ENCODE measurements at places on chromosomes 2 and 18.

- DNase-seq: no peak
Measured at GRCh38 chr18:79071503-79072210, 2.5 kb downstream of the ATP9B start.

GRCh38 chr18:10660179-10660884 lies 134.5 kb downstream of the NAPG start:
- no peak for DNase-seq

- DNase-seq: peak; percentile 16
Measured at GRCh38 chr2:150141226-150142001, 346.1 kb downstream of the RND3 start.

- DNase-seq: no peak
Measured at GRCh38 chr18:10923141-10923540, 226.2 kb downstream of the PIEZO2 start.

GRCh38 chr2:129318581-129319421 lies 660.7 kb upstream of the RAB6C start:
- DNase-seq: no peak

GRCh38 chr2:10292033-10292432 lies 10.7 kb upstream of the HPCAL1 start:
- DNase-seq: no peak

DNA sequence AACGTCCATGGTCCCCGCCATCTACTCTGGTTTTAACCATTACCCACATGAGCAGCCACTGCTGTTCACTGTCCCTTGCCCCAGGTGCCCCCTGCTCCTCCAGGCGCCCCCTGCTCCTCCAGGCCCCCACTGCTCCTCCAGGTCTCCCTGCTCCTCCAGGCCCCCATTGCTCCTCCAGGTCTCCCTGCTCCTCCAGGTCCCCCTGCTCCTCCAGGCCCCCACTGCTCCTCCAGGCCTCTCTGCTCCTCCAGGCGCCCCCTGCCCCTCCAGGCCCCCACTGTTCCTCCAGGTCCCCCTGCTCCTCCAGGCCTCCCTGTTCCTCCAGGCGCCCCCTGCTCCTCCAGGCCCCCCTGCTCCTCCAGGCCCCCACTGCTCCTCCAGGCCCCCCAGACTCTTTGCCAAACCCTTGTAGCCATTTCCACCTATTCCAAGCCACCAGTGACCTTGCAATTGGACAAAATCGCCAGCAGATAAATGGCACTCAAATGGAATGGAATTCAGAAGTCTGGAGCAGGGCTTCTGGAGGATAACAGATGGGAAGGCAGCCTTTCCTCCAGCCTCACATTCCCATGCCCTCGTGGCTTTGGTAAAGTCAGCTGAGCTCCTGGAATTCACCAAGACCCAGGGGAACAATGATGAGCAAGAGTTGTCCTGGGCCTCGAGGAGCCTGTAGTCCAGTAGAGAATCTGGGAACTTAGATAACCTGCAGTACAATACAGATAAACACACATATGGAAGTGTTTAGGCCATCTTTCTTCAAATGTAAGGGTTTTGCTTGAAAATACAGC lies 13.3 kb upstream of the RPL31 start:
- DNase-seq: no peak

DNA sequence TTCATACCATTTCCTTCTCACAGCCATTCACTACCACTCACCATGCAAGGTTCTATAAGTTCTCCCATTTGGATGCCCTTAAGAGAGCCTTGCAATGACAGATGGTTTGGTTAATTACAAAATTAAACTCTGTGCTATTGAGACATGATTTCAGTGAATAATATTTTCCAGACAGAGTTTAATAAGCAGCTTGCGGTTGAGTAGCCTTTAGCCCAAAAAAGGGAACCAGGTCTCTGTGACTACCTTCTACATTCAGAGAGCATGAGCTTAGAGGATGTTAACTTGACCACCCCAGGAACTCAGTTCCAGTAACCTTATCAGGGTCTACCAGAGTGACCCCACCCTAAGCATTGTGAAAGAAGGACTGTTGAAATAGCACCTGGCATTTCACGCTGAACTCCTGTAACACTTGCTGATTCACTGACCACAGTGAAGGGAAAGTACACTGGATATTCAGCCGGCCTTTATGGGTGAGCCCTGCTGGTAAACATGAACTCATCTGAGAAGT lies 1173.1 kb upstream of the ZEB2 start:
- DNase-seq: no peak

GRCh38 chr2:18505703-18506341 lies 54.6 kb downstream of the RDH14 start:
- no peak for DNase-seq

- no peak for DNase-seq
Measured at GRCh38 chr2:2839782-2840531, 508.9 kb upstream of the MYT1L start.

GRCh38 chr2:236217926-236218325 lies 46.3 kb downstream of the ASB18 start:
- DNase-seq: no peak

DNA sequence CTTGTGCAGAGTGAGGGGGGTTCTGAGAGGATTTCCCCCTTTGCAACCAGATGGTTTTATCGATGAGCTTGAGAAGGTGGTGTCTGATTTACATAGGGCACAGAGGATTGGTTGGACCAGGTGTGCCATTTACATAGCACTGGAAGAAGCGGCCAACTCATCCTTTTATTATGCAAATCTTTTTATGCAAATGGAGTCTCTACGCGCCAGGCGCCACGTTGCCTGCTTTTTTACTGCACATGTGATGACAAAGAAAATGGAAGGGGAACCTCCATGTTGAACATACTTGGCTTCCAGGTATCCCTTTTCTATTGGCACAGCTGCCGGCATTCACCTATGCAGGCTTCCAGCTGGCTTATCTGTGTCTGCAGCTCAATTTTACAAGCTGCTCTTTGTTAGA lies 18.4 kb upstream of the TXNL4A start:
- no peak for DNase-seq

DNA sequence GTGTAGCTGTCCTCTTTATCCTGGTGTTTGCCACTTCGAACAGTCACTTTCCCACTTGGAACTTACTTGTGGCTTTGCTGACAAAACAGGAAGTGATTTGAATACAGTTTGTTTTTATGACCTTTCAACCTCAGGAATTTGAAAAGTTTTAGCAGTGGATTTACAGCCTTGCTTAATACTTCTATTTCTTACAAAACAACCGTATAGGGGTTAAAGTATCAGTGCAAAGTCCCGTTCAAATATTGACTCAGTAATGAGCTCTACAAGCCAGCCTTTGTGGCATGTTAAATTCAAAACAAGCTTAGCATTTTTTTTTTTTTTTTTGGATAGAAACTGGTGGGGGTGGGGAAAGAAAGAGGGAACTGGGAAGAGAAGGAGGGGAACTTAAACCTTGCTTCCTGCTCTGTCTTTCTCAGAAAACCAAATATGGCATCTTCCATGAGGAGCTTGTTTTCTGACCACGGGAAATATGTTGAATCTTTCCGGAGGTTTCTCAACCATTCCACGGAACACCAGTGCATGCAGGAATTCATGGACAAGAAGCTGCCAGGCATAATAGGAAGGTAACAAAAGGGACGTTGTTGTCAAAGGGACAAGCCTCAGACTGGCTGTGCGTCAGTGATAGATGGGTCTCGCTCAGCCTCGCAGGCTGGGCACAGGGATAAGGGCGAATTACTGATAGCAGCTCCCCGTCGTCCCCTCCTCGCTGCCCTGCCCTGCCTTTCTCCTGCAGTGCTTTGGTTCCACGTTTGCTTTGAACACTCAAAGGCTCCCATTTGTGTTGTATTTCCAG lies at the start of gene HNMT:
Gene HNMT, plus strand, starts transcription at position 408 of the 793 bp plus-strand sequence. Its CDS starts 19 bp downstream, at position 427.
- no peak for DNase-seq

- no peak for DNase-seq
Measured at GRCh38 chr18:22349966-22350365, 67.7 kb downstream of the CTAGE1 start.

- no peak for DNase-seq
Measured at GRCh38 chr2:48428449-48428848, 101.5 kb upstream of the STON1 start.

DNA sequence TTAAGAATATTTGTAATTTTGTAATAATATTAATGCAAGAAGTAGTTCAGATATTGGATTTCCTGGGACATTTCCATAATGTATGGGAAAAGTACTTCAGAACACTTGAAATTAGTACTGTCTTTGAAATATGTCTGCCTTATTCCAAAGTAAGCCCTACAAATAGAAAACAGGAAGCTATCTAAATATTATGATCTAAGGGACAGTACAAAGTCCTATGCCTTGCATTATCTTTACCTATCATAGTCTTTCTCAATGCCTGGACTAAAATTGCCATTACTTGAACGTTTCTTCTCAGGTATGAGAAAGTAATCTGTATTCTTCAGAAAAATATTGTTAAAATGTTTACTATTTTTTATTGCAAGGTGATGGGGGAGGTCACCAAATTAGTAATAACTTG lies 113.0 kb downstream of the PPP1R1C start:
- DNase-seq: no peak

DNA sequence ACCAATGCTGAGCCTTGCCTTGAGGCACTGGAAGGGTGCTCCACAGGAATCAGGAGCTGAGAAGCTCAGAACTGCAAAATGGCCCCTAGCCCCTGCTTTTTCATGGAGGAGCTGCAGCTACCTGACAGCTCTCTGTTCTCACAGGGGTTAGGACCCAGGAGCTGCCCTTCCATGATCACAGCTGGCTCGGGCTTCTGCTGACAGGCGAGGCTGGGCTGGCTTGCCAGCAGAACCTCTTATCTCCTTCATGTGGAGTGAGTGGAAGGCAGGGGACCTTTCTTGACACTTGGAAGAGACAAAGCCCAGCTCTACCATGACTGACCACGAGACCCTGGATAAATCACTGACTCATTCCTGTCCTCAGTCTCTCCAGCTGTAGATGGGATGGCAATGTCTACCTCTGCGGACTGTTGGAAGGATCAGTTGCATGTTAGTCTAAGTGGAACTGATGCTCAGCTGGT lies 113.4 kb downstream of the CAPN13 start:
- no peak for DNase-seq

DNA sequence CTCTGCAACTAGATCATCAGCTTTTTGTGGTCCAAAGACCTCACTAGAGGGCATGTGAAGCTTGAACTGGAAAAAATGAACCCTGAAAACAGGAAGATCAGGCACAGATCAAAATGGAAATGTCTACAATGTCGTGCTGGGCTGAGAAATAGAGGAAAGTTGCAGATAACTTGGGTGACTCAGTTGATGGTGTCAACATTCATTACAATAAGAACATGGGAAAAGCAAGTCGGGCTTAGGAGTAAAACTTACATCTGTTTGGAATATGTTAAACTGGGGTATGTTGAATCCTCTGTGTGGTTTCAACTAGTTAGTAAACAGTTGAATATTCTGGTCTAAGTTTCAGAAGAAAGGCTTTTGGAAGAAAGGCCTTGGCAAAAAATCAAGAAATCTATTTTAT lies 940.4 kb downstream of the ERBB4 start:
- no peak for DNase-seq

DNA sequence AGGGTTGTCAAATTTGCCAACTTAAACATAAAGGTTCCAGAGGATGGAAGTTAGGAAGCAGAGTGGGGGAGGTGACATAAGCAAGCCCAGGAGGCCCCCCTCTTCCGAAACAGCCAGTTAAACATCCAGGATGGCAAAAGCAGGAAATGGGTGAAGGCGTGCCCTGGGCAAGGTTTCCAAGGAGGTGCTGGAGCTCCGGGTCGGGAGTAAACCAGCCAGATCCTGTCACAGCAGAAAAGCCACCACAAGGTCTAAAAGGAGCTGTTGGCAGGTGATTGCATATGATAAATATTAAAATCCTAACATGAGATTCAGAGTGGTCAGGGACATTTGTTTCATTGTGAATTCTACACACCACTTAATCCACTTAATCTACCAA lies 572.2 kb upstream of the SALL3 start:
- no peak for DNase-seq

GRCh38 chr18:44988821-44989587 lies 308.3 kb downstream of the SETBP1 start:
- no peak for DNase-seq

DNA sequence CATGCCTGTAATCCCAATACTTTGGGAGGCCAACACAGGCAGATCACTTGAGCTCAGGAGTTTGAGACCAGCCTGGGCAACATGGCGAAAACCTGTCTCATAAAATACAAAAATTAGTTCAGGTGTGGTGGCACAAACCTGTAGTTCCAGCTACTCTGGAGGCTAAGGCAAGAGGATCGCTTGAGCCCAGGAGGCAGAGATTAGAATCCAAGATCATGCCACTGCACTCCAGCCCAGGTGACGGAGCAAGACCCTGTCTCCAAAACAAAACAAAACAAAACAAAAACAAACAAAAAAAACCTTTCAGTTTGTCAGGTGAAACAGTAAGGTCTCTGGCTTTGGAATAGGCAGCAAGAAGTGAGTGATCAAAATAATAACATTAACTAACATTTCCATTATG lies 84.6 kb downstream of the CLHC1 start:
- DNase-seq: no peak

DNA sequence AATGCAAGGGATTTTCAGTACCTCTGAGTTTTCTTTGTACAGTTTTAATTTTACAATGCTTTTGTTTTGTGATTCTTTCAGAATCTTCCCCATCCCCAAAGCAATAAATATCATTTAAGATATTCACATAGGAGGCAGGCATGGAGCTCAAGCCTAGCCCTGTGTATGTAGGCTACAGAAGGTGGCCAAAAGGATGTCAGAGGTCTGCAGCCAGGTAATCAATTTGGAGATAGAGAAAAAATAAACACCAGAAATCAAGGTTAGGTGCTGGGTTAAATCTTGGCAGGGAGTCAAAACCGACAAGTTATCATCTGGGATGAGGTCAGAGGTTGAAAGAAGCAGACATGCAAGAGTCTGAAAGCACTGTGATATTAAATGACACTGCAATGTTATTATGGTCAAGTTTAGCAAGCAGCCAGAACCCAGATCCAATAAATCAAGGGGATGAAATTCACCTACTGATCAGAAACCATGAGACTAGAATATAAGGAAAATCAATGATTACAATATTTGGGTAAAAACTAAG lies 45.1 kb upstream of the LRP1B start:
- no peak for DNase-seq

- no peak for DNase-seq
Measured at GRCh38 chr2:204863336-204863735, 318.1 kb downstream of the PARD3B start.

- DNase-seq: no peak
Measured at GRCh38 chr2:191869781-191870180, 22.9 kb upstream of the CAVIN2 start.
